ENCODE measurements at places on chromosomes 11 and 22.

DNA sequence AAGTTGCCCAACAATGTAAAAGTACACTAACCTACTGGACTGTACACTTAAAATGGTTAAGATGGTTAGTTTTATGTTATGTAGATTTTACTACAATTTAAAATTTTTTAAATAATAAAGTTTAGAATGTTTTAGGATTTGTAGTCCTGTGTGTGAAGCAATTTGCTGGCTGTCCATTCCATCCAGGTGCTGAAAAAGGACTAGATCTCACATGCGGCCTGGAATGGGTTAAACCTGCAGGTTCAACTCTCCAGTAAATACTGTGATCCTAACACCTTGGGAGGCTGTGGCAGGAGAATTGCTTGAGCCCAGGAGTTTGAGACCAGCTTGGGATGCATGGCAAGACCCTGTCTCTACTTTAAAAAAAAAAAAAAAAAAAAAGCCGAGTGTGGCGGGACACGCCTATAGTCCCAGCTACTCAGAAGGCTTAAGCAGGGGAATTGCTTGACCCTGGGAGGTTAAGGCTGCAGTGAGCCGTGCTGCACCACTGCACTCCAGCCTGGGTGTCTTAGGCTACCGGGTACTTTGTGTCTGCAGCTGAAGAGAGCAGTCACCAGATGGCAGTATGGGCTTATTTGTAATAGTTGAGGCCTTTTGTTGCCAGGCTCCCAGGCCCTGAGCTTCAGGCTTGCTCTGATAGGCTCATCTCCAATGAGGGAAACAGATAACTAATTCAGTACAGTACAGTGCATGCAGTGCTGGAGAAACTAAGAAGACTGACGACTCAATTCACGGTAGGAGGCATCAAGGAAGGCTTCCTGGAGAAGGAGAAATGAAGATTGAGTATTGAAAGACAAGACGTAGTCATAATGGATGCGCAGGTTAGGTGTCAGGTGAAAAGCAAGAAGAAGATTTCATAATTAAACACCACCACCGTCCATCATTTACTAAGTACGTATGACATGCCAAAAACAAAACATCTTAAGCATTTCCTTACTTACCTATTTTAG, 64.7 kb upstream of the ASPHD2 start:
- DNase-seq, result peak; percentile 79

DNA sequence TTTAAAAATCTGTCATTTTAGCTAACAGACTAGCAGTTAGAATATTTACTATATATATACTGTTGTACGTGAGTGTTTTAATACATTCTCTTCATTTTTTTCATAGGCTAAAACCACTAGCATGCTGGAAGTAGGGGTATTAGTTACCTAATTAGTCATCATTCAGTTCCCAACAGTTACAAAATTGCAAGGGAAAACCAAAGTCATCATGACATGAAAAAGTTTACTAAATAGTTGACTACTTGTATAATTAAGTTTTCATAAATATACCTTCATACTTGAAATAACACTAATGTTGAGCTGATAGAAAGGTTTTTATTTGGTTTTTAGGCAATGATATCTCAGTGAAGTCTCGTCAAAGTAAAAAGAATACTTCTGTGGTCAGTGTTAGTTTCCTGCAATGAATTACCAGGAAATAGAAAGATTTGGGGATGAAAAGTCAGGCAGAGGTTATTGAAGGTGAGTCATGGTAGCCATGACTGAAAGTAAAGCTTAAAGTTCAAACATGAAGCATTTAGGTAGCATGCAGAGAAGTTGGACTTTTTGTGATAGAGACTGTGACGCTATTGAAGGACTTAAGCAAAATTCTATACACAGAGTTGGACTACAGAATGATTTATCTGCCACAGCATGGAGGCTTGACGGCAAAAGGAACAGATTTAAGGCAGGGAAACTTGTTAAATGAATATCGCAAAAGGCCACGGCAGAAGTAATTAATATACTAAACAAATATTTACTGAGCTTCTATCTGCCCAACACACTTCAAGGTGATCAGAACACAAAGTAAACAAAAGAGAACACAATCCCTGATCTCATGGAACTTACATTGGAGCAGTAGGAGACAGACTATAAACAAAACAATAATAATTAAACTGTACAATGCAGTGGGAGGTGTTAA, 828.1 kb upstream of the FAT3 start:
- DNase-seq, result peak; percentile 43

DNA sequence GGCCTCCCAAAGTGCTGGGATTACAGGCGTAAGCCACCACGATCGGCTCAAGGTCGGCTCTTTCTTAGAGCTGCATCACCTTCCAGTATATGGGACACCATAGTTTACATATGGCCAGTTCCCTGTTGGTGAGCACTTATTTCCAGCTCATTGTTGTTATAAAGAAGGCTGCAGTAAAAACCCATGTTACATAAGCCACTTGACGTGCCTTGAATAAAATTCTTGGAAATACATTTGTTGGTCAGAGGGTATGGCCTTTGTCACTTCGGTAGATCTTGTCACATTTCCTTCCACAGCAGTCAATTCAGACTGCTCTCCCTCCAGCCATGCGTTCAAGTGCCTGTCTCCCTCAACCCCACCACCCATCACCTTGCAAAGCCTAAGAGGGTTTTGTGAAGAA, 92.9 kb downstream of the PRR5L start:
- no peak for DNase-seq

- peak; percentile 90 for DNase-seq
Measured at GRCh38 chr22:37752189-37753087, 55.3 kb upstream of the GCAT start.

GRCh38 chr11:94526645-94527438, 14.6 kb downstream of the C11orf97 start:
- no peak for DNase-seq

GRCh38 chr11:2088284-2088683, 50.9 kb downstream of the IGF2 start:
- no peak for DNase-seq

Data from SW480 (cell line).